Stimulated activated CD4-positive, alpha-beta T cell treated with anti-CD3 and anti-CD28 coated beads, Interleukin-1b, Interleukin-23, amount 100 ng/mL, for 48 hours (primary cell): ENCODE measurements at places on chromosomes 11 and 22.
A peak's percentile ranks its signal among the peaks of the same experiment; 100 is the strongest.

DNA sequence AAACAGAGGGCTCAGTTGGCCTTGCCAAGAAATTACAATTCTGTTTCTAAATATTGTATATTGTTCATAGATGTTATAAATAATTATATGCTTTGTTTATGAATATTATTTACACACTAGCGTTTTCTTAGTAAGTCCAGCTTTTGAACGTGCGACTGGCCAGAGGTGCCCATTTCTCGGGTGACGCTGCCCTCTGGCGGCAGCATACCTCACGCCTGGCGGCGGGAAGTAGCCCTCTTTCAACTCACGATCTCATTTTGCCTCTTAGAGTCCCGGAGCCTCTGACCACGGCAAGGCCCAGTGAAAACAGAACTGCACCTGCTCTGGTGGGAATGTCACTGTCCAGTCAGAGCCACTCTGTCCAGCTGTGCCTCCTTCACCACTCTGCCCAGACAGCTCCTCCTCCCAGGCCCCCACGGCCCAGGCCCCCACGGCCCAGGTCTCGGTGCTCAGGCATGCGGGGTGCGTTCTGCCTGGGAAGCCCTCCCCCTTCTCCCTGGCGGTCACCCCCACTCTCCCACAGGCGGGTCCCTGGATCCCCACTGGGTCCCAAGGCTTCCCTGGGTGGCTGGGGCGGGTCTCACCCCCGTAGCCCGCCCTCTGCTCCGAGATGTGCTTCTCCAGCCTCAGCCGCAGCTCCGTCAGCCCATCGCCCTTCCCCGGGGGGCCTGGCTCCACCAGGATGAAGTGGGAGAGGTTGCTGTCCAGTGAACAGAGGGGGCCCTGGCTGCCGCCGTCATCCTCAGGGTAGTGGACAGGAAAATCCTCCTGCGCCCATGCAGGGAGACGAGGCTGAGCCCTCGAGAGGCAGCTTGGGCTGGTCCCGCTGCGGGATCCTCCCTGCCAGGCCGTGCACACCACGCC is 19.3 kb downstream of the TSSC4 start:
- peak; percentile 57 for DNase-seq

DNA sequence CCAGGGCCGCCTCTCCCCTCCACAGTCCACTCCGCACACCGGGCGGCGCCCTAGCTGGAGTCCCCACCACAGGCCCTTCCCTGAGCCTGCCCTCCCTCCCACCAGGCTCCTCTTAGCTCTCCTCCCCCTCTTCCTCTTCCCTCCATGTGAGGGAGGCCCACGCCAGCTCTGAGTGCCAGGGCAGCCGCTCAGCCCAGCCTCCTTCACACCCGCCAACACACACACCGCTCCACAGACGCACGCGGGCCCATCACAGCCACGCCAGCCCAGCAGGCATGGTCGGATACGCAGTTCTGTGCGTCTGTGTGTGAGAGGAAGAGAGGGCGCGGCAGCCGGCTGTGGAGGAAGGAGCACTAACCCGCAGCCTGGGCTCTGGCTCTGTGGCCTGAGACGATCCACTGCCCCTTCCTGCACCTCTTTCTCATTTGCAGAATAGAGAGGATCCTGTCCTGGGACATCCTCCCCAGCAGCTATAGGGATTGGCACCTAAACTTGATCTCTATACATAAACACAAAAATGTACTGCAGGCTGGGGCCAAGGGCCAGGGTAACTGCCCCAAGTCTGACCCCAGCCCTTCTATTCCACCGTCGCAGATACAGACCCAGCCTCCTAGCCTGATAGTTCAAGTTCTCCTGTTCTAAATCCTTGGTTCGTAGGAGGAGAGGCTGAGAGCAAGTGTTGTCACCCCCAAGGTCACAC is 3.5 kb downstream of the CHRM4 start:
- DNase-seq, result no peak

DNA sequence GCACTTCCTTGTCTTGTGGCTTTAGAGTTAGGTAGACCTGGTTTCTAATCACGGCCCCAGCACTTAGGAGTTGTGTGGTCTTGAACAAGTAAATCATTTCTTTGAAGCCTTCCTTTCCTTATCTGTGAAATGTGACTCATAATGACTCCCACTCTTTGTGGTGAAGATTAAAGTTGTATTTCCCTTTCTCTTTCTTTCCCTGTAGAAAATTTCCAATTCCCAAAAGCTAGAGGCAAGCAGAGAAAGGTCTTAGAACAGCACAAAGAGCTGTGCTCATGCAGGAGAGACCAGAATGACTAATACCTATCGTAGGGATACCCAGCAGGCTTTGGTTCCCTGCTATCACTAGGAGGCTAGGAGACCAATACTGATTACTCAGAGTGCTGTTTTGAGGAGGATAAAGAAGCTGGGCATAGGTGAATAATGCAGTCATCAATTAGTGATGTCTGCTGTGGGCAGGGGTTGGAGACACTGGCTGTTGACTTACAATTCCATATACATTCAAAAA is 270.7 kb upstream of the SYN3 start:
- DNase-seq, result peak; percentile 9

DNA sequence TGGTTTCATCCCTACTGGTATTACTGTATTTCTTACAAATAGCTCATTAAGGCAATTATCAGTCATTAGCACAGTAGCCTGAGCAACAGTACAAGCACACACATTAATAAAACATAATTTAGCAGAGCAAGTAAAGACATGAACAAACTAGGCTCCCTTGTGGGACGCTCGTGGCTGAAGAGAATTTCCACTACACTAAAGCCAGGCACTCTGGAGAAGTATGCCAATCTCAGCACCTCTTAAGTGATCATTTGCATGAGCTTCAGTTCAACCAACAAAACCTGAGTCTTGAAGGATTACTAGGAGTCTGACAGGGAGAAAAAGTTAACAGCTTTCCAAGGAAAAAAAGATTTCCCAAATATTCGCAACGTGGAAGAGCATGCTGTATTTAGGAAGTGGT is 109.1 kb downstream of the LARGE1 start:
- no peak for DNase-seq

DNA sequence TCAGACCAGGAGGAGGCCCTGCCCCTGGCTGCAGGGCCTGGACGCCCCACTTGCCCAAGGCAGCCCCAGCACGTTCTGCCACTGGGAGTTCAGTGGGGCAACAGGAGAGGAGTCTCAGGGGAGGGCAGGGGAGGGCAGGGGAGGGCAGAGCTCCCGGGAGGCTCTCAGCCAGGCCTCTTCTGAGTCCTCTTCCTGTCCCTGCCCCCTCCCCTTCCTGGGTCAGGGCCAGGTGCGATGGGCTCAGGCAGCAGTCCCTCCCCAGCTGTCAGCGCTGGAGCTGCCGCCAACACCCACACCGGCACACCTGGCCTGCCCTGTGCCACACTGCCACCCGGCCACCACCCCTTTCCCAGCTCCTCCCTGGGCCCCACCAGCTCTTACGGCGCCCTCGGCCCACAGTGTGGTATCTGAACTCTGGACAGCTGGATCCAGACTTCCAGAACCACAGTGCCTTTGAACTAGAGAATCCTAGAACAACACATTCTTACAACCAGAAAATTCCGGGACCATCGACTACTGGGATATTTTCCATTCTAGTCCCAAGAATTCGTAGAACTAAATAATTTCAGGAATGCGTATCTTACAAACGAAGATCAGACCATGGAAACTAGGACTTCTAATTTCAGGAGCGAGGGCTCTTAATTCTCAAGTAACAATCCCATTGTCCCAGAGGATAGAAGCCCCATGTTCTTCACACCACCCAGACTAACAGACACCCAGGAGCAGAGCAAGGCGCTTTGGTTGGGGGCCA is 21.8 kb downstream of the RPL3 start:
- DNase-seq, result no peak

DNA sequence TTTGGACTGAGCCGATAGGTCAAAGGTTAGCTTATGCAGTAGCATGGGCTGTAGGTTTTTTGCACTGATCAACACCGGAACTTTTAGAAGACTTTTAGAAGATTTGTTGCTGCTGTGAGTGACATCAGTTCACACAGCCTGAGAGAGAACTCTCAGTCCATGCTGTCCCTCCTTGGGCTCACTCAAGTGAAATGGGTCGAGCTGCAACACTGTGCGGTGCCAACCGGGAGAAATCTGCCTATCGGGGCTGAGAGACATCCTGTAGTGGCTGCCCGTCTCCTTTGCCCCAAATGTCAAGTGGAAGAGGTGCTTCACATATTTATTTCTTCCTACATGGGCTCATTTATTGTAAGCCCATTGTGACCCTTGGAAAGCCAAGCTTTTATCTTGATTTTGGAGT is 170.2 kb downstream of the LDLRAD3 start:
- DNase-seq, result no peak

GRCh38 chr11:134560066-134560465 is 148.0 kb upstream of the B3GAT1 start:
- DNase-seq, result no peak

- DNase-seq, result no peak
These were observed 3.2 kb upstream of the MUC6 start for GRCh38 chr11:1039481-1040427.

- no peak for DNase-seq
These were observed 43.9 kb downstream of the RRM1 start for GRCh38 chr11:4138497-4138896.

DNA sequence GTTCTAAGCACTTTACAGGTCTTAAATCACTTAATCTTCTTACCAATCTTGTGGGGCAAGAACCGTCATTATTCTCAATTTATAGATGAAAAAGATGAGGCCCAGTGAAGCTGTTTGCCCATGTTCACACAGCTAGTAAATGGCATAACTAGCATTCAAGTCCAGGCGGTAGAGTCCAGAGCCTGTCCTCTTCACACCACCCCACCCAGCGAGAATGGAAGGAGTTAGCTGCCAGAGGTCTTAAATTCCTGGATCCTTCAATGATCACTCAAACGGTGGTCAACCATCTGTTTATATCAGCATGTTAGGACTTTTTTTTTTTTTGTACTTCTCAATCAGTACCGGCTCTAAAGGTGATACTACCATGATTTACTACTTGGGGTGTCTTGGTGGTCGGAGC is 43.3 kb downstream of the PARVA start:
- DNase-seq, result no peak

GRCh38 chr11:9760193-9760575 is 96.3 kb downstream of the SWAP70 start:
- peak; percentile 15 for DNase-seq

DNA sequence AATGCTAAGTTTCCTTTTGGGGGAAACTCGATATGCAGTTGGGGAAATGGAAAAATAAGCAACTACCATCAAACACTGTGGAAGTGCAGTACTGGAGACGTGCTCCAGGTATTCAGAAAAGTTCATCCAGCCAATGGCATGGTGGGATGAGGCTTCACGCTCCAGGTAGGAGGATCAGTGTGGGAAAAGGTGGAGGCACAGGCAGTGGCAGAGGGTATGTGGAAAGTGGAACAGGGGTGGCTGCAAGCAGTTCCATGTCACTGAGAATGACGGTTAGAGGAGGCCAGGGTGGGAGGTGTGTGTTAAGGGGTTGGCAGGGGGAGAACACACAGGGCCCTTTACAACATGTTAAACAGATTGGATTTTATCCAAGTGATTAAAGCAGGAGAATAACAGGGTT is 105.1 kb upstream of the NCAM1 start:
- no peak for DNase-seq

DNA sequence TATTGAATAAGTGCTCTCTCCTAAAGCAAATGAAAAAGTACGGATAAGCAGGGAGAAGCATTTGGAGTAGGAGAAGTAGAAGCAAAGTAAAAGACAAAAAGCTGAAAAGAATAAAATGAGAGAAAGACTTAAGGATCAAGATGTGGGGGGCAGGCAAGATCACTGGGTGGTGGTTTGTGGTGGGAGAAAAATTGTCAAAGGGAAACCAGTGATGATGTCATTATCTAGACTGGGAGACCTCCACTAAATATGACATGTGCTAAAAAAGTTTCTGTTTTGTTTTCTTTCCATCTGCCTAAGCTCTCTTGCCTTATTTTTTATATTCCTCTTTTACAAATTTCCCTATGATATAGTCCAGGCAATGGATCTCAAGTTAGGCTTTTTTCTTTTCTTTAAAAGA is 14.8 kb upstream of the MAML2 start:
- DNase-seq, result no peak

- peak; percentile 49 for DNase-seq
These were observed 28.6 kb upstream of the OR10G7 start for GRCh38 chr11:124069429-124070401.

- no peak for DNase-seq
These were observed 12.7 kb downstream of the PRG3 start for GRCh38 chr11:57368106-57368844.

- no peak for DNase-seq
These were observed 58.6 kb upstream of the RPS13 start for GRCh38 chr11:17135916-17136683.

- DNase-seq, result no peak
These were observed 84.7 kb downstream of the MAML2 start for GRCh38 chr11:96257972-96258934.

DNA sequence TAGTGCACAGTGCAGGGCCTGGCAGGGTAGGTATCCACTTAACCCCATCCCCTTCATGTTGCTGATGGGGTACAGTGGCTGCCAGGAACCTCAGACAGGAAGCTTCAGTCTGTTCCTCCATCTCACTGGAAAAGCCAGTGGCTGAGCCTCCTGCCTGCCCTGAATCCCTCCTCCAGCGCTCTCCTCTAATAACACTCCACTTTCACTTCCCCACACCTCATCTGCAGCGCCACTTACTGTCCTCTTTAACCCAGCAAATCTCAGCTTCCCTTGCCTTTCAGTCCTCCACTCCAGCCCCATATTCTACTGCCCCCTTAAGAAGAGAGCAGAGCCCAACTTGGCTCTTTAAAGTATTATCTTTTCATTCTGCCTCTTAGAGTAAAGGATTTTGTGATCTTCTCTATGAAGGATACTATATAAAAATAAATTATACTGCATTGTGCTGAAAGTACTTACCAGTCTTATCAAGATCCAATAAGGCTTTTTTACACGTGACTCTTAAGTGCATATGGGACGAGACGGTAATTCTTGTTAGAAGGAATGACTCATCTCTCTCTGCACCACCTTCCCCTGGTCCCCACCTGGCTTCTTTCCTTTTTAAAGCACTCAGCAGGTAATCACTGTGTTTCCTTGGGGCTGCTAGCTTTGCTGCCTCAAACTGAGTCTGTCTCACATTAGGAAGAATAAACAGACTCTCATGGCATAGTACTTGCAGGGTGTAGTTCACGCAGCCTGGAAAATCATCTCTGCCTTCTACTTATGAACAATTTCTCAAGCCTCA is 238.0 kb upstream of the NARS2 start:
- no peak for DNase-seq

- no peak for DNase-seq
These were observed 5.5 kb downstream of the UPK2 start for GRCh38 chr11:118961591-118961990.

GRCh38 chr22:49838771-49839717 is 11.4 kb upstream of the BRD1 start:
- peak; percentile 87 for DNase-seq

DNA sequence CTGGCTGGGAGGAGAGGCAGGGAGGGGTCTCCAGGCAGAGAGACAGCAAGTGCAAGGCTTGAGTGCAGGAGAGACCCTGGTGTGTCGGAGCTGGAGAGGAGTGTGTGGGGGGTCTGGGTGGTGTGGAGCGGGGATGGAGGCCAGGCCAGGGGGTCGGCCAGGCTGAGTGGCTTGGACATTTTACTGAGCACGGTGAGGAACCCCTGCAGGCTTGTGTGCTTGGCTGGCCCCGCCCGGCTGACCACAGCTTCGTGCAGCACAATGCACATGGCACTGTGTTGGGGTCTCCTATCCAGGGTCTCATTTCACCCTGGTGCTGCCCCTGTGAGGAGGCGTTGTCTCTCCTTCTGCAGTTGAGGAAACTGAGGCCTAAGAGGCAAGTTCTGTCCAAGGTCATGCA is 5.6 kb downstream of the MYEOV start:
- no peak for DNase-seq
